ENCODE measurements at places on chromosomes 12 and 14. TPM values are rescaled to one million over a fixed set of nuclear protein-coding genes. Genes with fewer than 3 reads are reported as not detected.

DNA sequence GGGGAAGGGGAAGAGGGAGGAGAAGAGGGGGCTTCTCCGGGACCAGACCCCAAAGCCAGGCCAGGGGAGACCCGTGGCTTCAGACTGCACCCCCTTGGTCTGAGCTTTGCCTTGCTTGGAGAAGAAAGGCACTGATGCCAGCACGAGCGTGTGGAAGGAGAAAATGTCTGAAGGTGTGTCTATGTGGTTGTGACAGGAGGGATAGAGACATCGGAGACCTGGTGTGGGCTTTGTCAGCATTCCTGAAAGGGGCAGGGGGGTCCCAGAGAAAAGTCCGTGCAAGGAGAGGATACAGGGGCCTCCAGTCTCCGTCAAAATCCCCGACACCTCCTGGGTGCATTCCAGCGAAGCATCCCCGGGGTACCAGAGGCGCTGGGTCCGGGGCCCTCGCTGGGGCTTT is 139.0 kb upstream of the LHX5 start:
- DNase-seq: no peak

DNA sequence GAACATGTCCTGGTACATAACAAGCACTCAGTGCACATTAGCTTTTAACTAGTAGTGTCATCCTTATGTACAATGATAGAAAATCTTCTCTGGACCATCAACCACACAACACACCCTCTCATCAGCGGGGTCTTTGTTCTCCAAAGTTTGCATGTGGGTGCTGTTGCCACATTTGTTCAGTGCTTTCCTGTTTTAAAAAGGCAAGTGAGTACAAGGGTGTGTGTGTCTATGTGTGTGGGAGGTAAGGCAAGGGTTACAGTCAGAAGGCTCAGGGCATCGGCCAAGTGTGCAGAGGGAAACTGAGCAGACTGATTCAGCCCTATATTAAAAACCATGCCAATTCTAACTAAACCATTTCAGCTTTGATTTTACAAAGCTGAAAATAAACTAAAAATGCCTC is 17.9 kb downstream of the KRT76 start:
- DNase-seq: no peak

DNA sequence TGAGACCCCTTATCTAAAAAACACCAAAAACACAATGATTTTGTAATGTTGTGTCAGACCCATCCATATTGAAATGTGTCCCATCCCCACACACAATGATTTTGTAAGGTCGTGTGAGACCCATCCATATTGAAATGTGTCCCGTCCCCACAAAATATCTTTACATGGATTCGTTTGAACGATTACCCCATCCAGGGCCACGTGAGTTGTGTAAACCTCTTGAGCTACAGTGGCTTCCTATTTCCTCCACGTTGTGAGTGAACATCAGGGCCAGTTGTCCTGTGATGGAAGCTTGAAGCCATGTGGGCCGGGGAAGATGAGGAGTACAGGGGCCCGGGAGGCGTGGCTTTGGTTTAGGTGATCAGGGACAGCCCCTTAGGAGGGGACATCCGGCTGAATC is 27.0 kb upstream of the ULK1 start:
- no peak for DNase-seq

- DNase-seq: no peak
Observed at GRCh38 chr12:123253641-123254459, 17.8 kb downstream of the CDK2AP1 start.

DNA sequence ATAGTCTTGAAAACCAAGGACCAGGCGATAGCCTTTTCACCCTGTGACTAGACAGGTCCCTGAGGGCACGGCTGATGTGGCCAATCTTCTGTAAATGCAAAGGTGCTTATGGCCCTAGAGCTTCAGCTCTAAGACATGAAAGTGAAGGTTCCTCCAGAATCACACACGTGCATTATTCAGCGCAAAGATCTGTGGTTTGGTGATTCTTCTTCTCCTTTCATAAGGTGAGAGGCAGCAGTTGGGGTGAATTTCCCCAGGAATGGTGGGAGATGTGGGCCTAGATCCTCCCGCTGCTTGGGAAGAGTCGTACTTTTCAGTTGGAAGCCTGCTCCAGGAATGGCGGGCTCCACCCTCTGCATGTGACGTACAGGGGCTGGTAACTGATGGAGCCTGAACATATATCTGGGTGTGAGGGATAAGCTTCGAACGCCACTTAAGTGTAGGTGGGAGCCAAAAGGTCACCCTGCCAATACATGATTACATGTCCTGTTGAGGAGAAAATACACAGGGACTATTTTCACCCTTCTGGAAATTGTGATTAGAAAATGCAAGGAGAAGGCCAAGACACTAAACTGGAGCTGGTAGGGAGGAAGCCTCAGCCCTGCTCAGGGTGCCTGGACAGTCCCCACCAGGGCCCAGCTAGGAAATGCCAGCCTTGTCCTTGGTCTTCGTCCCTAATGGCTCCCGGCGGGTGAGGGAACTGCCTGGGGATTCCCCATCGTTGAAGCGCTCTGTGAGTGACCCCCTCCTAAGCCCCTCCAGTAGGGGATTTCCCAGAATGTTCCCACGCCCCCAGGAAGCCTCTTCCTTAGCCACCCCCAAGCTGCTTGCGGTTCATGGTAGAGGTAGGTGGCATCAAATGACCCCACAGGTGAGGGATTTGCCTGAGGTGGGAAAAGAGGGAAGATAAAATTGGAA is 17.6 kb downstream of the BATF start:
- DNase-seq: no peak

DNA sequence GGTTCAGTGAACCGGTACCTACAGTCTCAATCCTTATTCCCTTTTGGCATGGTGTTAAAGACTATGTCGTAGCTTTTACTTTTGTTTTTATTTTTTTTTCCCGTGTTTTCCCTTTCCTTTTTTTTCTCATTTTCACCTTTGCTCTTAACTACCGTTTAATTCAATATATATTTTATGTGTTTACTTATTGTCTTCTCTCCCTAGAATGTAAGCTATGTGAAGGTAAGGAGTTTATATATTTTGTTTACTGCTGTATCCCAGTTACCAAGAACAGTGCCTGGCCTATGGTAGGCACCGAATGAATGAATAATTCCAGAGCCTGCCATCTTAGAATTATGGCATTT is 261 bp upstream of the MLH3 start:
- DNase-seq: no peak

DNA sequence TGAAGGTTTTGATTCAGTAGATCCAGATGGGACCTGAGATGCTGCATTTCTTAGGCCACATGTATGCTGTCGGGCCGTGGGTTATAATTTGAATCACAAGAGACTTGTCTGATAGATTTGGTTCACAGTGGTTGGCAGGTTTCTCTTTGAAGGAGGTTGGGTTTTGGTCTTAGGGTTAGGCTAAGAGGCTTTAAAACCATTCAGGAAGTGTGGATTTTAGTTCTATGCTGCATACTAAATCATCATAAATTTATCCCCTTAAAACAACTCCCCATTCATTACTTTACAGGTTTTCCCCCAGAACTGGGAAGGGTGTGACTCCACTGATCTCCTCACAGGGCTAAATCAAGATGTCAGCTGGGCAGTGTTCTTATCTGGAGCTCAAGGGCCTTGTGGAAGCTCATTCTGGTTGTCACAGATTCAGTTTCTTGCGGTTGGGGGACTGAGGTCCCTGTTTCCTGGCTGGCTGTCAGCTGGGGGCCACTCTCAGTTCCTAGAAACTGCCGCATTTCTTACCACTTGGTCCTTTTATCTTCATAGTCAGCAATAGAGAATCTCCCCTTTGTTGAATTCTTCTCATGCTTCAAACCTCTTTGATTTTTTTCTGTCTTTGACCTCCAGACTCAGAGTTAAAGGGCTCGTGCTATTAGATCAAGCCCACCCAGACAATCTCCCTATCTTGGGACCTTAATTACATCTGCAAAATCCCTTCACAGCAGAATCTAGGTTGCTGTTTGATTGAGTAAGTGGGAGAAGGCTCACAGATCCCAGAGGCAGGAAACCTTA is 20.6 kb upstream of the PCNX1 start:
- DNase-seq: peak; percentile 15

DNA sequence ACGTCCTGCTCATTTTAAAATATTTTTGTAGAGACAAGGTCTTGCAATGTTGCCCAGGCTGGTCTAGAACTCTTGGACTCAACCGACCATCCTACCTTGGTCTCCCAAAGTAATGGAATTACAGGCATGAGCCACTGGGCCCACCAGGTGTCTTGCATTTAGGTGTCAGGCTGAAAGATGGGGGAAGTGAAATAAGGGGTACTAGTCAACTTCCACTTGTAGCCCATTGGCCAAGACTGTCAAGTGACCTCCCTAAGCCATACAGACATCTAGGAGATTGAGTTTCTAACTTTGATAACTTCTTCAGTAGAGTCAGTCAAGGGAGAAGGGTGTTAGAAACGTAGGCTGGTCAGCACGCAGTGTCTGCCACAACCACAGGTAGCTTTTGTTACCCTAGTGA is 32.0 kb downstream of the ARF6 start:
- no peak for DNase-seq

DNA sequence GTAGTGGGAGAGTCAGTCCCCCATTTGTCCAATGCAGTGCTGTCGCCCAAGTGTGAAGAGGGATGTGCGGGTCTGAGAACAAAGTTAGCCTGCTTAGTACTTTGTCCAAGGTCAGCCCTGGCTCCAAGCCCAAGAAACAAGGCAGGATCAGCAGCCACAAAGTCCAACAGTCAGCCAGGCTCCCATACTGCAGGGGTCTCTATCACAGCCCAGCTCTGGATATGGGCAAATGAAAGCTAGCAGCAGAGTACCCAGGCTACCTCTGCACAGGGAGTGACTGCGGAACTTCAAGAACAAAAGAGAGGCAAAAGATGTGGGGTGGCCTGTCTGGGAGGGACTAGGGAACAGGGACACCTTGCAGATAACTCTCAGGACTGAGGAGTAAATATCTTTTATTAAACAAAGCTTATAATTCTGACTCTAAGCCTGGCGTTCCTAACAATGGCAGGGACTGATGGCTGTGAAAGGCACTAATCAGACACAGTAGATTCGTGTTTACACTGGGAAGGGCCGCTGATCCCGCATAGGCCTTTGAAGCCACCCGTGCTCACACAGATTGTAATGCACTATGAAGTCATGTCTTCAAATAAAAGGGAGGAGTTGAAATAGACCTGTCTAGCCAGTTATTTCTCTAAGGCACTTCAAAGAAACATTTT is 91.0 kb upstream of the EEA1 start:
- DNase-seq: peak; percentile 89

- no peak for DNase-seq
Observed at GRCh38 chr12:6161124-6161882, 36.8 kb upstream of the VWF start.

DNA sequence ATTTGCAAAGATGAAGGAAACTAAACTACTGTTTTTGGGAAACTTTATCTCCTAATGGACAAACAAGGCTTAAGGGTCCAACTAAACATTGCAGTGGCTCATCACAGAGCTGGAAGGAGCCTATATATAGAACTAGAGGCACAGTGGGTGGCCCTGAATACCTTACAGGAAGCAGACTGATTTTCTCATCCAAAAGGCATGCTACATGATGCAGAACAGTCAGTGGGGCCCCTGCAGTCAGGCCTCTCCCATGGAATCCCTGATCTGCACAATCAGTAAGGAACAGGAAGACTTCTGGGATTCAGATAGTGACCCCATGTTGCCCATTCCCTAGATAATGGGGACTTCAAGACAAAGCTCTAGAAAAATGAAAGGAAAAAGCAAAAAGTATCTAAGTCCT is 1.9 kb upstream of the LLPH start:
- peak; percentile 52 for DNase-seq

DNA sequence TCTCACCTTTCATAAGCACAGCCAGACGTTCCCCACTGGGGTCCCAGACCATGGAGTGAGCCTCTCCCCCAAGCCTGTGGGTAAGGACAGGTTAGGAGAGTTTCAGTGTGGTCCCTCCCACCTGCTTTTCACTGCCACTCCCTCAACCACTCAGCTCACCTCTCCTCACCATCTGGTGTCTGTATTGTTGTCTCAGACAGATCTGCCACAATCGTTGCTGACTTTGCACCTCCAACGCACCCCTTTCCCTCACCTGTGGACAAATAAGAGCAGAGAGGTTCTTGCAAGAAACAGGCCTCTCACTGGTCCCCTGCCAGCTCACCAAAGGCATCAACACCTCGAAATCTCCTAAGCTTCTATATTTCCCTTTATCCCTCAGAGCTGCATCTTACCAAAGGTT is 8.8 kb downstream of the MYG1 start:
- DNase-seq: no peak

DNA sequence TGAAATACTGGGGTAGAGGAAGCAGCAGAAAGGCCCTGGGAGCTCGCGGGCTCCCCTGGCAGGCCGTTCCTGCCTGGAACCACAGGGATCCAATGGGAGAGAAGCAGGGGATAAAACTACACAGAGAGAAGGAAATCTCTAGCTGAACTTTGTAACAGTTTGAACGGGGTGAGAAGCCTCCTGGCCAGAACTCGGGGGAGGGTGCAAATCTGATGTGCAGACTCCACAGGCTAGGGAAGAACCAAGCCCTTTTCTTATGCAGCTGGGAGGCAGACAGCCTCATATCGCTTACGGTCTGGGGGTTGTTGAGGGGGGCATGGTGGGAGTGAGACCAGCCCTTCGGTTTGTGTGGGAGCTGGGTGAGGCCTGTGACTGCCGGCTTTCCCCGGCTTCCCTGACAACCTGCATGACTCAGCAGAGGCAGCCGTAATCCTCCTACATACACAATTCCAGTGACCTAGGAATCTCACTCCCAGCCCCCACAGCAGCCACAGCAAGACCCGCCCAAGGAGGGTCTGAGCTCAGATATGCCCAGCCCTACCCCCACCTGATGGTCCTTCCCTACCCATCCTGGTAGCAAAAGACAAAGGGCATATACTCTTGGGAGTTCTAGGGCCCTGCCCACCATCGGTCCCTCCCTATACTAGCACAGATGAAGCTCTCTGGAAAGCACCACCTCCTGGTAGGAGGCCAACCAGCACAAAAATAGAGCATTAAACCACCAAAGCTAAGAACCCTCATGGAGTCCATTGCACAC is 143.0 kb downstream of the TMTC1 start:
- DNase-seq: peak; percentile 29

GRCh38 chr12:14157088-14157747 is 175.8 kb upstream of the GRIN2B start:
- no peak for DNase-seq

DNA sequence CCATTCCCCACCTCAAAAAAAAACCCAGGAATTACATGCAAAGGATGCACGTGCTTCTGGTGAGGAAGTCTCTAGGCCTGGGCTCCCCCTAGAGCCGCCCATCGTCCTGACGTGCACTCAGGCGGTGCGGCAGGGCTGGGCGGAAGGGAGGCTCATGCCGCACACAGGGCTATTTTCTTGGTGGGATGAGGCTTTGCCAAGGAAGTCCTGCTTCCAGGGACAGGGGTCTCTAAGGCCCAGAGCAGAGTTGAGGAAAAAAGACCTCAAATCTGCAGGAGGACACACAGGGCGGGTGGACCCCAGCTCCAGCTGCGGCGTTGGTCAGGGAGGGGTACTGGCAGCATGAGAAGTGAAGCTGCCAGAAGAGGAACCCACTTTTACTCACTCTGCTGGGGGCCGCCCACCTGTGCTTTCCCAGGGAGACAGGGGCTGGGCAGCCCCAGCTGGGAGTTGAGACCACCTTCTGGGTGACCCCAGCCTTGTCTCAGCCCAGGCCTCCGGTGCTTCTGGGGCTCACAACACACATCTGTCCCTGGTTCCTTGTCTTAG is 4.2 kb downstream of the RHOF start:
- DNase-seq: no peak

- no peak for DNase-seq
Observed at GRCh38 chr14:58901826-58902225, 264.1 kb downstream of the DACT1 start.

ALDH1L2 gene
- polyA plus RNA-seq: 1.6 TPM

ASCL1 gene
- 6.4 TPM for polyA plus RNA-seq

GLRX5 gene
- polyA plus RNA-seq: 46.5 TPM

ABHD12B gene
- 0.52 TPM for polyA plus RNA-seq

GYS2 gene
- polyA plus RNA-seq: 0.03 TPM

RPL10L gene
- 0.70 TPM for polyA plus RNA-seq

ZNF384 gene
- 86.3 TPM for polyA plus RNA-seq

PIGH gene
- polyA plus RNA-seq: 51.4 TPM

AICDA gene
- polyA plus RNA-seq: 1.0 TPM

Data from large intestine (tissue), 12 donors.